Activated CD4-positive, alpha-beta T cell treated with anti-CD3 and anti-CD28 coated beads, Interleukin-2, amount 10 ng/mL, durations not matched to agents 24 days and 14 days (primary cell): ENCODE measurements at places on chromosomes 3 and 15.

DNA sequence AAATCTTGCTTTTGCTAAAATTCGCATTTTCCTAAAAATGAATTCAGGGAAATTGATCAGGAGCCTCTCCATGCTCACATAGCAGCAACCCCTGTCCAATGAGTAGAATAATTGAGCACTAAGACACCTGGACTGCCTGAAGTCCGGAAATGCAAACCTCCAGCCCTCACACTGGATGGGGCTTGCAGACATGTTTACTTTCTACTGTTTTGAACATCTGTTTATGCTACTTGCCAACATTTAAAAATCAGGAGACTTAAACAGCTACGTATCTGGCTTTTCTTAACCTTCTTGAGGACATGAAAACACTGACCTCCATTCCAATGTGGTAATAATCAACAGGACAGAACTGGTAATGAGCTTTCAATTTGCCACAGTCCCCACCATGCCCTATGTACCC lies 184.4 kb downstream of the SHOX2 start:
- no peaks in the 10 kb centered on the region for H3K36me3 ChIP-seq
- H3K27ac ChIP-seq = no peak overlapping the region
- H3K4me3 ChIP-seq = no peak overlapping the region
- no peaks in the 10 kb centered on the region for H3K4me1 ChIP-seq

GRCh38 chr15:63373330-63373729 lies 8.3 kb downstream of the CA12 start:
- H3K27me3 ChIP-seq = peaks cover 2% of the 10 kb centered on the region
- H3K36me3 ChIP-seq = no peaks in the 10 kb centered on the region
- DNase-seq = no peak
- peaks cover 55% of the 10 kb centered on the region for H3K4me1 ChIP-seq

DNA sequence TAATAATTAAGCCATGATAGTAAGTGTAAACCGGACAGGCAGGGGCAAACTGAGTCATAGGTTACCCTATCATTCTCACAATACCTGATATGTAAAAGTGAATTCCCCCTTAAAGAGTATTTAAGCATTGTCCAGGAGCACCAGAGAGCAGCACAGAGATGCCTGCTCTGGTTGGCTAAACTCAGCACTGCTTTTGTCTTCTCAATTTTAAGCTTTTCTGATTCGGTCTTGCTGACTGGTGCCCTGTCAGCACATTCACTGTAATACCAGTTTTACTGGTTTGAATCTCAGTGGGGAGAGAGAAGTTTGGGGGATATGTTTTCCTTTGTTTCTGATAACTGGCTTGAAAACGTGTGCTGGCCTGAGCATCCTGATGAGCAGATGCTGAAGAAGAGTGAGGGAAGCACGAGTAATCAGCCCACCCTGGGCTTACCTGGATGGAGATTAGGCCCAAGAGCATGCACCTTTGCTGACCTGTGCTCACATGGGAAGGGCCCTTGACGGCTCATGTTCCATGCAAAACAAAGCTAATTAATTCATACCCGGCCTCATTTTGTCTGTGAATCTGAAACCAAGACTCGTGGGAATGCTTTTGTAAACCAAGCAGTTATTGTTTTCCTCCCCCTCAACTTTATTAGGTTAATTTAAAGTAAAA lies 208.5 kb upstream of the MRPL3 start:
- no peak for DNase-seq
- no peak overlapping the region for H3K27ac ChIP-seq
- H3K36me3 ChIP-seq = no peaks in the 10 kb centered on the region
- peaks cover 2% of the 10 kb centered on the region for H3K27me3 ChIP-seq
- no peak overlapping the region for H3K4me3 ChIP-seq

DNA sequence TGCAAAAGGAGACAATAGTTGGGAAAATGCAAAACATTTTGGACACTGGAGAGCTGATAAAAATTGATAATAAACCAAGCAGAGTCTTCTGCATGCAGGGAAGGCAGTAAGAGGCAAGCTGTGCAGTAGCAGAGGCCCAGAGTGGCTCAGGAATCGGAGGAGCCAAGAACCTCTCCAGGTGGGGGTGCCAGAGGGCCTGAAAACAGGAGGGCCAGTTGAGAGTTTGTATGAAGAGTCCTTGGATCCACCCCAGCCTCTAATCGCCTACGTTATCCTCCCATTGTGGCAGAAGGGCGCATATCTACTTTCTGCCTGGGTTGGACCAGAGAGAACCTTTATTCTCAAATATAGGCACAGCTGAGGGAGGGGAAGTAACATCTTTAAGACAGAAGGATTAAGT lies 48.9 kb upstream of the RBP1 start:
- peaks cover 4% of the 10 kb centered on the region for H3K27me3 ChIP-seq
- H3K36me3 ChIP-seq = no peaks in the 10 kb centered on the region
- H3K4me3 ChIP-seq = no peak overlapping the region
